ENCODE measurements at places on chromosomes 3 and 15.

GRCh38 chr3:111332488-111333080, 209.4 kb upstream of the CD96 start:
- no peak for DNase-seq

- DNase-seq = no peak
These were observed 24.5 kb downstream of the MB21D2 start for GRCh38 chr3:192892981-192893700.

GRCh38 chr3:99319961-99320360, 318.4 kb upstream of the COL8A1 start:
- DNase-seq = no peak

- DNase-seq = no peak
These were observed at the start of gene PLAAT1 for GRCh38 chr3:193240850-193241706. Gene PLAAT1 (plus strand): TSS chr3:193241222. CDS start chr3:193255651, 14,429 bp downstream.

DNA sequence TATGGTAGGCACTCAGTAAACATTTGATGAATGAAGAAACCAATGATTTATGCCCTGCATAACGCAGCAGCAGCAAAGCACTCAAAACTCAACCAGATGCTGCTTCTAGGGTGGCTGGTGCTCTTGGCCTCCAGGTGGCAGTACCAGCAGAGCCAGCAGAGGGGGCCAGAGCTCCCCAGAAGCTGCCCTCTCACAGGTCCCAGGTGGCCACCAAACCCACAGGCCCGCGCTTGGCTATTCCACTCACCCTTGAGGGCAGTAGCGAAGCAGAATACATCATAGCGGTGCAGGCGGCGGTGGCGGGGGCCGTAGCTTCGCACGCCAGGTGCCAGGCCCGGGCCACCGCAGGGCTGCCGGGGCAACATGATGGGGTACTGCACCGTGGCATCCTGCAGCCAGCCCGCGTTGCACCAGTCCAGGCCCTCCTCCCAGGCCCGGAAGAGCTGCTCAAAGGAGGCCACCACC, 16.6 kb downstream of the HAPLN3 start:
- no peak for DNase-seq

GRCh38 chr3:40325465-40325864, 16.0 kb downstream of the EIF1B start:
- DNase-seq = no peak

- no peak for DNase-seq
These were observed 342.7 kb downstream of the PTPRG start for GRCh38 chr3:61903931-61904657.

DNA sequence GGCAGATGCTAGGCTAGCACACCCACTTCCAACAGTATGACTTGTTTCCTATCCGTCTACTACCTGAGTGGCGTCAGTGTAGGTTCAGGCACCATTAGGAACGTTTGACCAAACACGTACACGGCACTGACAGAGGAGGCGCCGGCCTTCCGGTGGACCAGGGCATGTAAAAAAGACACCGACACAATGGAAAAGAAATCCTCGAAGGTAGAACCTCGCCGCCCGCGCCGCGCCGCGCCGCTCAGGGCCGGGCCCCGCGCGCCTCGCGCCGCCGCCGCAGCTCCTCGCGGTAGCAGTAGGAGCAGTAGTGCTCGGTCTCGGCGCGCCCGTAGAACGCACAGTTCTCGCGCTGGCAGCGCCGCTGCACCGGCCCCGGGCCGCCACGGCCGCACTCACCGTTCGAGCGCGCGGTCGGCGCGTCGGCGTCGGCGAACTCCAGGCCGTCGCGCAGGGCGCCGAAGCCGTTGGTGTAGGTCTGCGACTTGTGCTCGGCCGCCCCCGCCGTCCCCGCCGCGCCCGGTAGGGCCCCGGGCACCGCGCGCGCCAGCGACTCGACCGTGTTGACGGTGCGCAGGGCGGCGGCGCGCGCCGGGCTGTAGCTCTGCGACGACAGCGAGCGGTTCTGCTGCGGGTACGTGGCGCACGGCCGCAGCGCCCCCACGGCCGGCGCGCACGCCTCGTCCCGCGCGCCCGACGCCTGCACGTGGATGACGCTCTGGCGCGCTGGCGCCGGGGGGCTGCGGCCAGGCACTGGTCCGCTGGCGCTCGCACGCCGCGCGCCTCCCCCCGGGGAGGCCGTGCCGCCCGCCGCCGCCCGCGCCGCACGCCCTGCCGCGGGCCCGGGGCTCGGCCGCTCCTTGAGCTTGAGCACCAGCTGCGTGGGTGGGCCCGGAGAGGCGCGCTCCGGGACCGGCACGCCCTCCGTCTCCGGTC, 156.7 kb downstream of the KLF13 start:
- no peak for DNase-seq

- DNase-seq = no peak
These were observed 13.9 kb upstream of the PRICKLE2 start for GRCh38 chr3:64238971-64239667.

DNA sequence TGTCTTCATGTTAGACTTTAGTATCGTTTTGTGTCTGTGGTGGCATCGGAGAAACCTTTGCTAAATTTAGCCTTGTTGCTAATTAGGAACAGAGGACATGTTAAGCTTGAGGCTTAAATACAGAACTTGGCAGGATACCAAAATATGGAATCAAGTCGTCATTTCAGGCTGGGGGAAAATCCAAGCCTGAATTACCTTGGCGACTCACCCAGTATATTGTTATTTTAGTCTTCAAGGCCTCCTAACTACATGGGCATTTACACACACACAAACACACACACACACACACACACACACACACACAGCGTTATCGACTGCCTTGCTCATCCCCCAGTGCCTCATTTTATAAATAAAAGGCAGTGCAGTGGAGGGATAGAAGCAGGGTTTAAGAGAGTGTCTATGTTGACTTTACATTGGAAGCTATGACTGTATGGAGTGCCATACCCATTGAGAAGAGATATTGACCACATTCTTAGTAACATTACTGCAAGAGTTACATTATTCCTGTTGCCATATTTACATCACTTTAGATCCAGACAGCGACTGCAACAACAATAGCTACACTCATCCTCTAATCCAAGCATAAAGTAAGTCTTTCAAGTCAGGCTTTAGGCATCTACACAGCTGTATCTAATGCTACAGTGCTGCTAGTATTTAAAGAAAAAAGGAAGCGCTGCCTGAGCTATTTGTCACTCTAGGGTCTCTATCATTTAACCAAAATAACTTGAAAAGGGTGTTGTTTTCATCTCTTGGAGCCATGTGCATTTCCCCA, 210.8 kb upstream of the SEMA6D start:
- no peak for DNase-seq

DNA sequence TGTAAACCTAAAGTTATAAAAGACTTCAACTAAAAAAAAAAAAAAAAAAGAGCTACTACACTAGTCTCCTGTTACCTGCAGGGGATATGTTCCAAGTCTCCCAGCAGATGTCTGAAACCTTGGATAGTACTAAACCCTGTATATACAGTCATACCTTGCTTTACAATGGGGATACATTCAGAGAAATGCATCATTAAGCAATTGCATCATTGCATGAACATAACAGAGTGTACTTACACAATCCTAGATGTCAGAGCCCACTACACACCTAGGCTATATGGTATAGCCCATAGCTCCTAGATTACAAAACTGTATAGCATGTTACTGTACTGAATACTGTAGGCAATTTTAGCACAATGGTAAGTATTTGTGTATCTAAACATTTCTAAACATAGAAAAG, 119.1 kb downstream of the GMPS start:
- DNase-seq = no peak

GRCh38 chr15:34582461-34583371, 735 bp downstream of the GOLGA8B start:
- DNase-seq = no peak

- DNase-seq = no peak
These were observed 98.7 kb downstream of the UBE2E2 start for GRCh38 chr3:23301819-23302218.

DNA sequence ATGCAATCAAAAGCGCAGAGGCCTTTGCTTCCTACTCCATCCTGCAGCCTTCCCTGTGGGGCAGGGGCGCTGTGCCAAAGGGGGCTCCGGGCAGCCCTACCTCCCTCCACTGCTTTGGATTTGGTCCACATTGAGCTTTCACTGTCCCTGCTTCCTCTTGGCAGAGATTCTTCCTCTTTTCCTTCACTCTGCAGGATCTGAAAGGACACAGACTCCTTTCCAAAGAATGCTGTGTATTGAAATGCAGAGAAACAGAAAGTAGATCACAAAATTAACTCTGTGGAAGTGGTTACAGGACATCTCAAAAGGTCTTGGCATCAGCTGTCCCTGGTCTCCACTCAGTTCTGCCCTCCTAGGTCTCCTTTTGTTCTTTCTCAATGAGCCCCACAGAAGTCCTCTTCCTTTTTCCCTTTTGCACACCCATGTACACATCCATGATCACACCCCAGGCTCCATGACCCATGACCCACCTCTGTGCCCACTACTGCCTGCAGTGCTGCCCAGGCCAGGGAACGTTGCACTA, 64.1 kb downstream of the CCR1 start:
- no peak for DNase-seq

DNA sequence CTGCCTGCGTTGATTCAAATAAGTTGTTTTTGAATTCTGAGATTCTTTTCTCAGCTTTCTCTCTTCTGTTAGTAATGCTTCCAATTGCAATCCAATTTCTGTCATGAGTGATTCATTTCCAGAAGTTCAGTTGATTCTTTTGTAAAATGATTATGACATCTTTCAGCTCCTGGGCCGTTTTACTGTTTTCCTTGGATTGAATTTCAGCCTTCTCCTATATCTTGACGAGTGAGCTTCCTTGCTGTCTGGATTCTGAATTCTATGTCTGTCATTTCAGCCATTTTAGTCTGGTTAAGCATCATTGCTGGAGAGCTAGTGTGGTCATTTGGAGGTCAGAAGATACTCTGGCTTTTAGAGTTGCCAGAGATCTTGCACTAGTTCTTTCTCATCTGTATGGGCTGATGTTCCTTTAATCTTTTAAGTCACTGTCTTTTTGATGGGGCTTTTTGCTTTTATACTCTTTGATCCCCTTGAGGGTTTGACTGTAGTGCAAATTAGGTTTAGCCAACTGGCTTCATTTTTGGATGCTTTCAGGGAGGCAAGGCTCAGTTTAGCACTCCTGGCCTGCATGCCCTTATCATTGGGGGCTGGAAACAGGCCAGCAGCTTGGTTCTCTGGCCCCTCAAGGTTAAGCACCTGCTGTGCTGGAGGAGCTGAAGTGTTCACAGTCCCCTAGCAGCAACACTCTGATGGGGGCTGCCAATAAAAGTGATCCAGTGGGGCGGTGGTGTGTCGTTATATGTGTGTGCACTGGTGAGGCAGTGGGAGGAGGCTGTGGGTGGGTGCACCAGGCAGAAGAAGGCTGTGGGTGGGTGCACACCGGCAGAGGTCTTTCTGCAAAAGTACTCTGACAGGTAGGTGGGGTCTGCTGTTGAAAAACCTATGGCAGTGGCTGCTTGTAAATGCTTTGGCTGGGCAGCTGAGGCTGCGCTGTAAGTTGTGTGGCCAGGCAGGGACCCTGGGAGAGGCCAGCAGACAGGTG, 51.2 kb downstream of the MCTP2 start:
- no peak for DNase-seq

DNA sequence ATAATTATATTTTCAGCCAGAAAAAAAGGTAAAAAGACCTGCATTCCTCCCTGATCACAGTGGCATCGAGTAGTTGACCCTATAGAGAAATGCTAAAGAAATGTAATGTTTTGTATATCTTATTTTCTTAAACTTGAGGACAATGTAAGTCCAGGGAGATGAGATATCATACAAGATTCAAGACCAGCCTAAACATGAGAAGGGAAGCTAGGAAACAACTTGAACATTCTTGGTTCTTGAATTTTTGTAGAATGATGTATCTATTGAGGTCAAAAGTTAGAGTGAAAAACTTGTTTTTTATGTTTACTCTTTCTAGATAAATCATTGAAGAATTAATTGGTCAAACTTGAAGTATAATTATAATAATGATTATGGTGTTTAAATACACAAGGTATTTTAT, 497.7 kb upstream of the TBL1XR1 start:
- DNase-seq = no peak

GRCh38 chr15:32843219-32843815, 125.5 kb downstream of the GREM1 start:
- no peak for DNase-seq

GRCh38 chr3:31925271-31925630, 55.8 kb downstream of the OSBPL10 start:
- DNase-seq = no peak

DNA sequence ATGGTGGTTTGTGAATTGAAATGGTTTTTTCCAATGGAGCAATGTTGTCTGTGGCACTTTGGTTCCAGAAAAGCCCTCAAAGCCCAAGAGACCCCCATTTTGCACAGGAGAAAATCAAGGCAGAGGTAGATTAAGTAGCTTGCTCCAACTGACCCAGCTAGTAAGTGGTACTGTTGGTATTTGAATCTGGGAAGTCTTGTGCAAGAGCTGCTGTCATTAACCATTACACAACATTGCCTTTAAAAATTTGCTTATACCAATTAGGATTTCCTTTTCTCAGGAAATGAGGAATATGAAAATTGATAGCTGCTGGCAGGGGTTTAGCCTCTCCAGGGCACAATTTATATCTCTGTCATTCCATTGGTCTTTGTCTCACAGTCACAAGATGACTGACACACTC, 102.4 kb upstream of the UBE3A start:
- no peak for DNase-seq

DNA sequence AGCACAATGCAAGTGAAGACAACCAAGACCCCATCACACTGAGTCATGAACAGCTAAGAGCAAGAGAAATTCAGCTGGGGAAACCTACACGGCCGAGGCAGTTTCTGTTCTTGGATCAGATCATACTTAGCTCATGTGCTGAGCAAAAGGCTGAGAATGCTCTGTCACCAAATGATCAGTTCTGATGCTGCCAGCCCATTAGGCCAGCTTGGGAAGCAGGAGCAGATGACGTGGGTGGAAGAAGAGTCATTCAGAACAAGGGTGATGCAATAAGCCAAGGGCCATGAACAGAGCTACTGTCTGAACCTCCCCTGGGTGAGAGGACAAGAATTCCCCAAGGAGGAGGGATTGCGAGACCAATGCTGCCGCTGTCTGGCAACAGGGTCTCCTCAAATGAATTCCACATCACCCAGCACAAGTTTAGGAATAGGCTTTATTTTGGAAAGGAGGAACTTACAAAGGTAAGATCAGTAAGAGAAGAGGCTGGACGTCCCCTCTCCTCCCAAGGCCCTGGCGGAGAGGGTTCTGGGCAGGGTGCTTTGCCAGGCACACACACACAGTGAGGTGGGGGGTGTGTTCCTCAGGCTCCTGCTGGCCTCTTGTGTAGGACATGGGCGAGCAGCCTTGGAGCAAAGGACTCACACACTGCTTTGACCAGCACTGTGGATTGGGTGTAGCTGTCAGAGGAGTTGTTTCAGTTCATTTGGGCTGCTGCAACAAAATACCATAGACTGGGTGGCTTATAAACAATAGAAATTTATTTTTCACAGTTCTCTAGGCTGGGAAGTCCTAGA, 65.6 kb upstream of the CTXND1 start:
- DNase-seq = no peak

GRCh38 chr15:73573037-73573436, 60.2 kb downstream of the NPTN start:
- no peak for DNase-seq

Measured in iPS DF 6.9 (cell line).